Islet precursor cell (in vitro differentiated cells): ENCODE measurements at places on chromosomes 5 and 9.

GRCh38 chr9:3161912-3162311 is 318.0 kb upstream of the PUM3 start:
- no peak for DNase-seq

- peak; percentile 80 for DNase-seq
These were observed 517 bp downstream of the KCNN2 start for GRCh38 chr5:114362197-114362976.

- no peak for DNase-seq
These were observed 20.6 kb downstream of the MEGF9 start for GRCh38 chr9:120693700-120694008.

DNA sequence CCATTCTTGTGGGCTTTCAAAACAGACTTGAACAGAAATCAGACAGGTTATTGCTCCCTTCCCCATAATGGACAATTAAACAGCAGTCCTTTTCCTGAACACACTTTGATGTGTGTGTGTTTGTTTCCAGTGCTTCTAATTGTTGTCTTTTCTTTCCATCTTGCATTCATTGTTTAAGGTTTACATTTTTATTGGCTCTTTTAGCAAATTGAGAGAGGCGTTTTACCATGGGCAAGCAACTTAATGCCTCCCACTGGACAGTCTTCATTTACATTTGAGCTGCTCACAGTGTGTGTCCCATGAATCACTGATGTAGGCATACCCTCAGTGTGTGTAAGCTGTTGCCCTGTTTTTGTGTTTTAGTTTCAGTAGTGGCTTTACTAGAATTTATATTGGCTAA is 25.0 kb downstream of the WDR36 start:
- no peak for DNase-seq

- DNase-seq: no peak
These were observed 59.3 kb downstream of the SLC46A2 start for GRCh38 chr9:112831281-112831851.

GRCh38 chr5:38595132-38595745 is 38.8 kb upstream of the LIFR start:
- peak; percentile 89 for DNase-seq

DNA sequence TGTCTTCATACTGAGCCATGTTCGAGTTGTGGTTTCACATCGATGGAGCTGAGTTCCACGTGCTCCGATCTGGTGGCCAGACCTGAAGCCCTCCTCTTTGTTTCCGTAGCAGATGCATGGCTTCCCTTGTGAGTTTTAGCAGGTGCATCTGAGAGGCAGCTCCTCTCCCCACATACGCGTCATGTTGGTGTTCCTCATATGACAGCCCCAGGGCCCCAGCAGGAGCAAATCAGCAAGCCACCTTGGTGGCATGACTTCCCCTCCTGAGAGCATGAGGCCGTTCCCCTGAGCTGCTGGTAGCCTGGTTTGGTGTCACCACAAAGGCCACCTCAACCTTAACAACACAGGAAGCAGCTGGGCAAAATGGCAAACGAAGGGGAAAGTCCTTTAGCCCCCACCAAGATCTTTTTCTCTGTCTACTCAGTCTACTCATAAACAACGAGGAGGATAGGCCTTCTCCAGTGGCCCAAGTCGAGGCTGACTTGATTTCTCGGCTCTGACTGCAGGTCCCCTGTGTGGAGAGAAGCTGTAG is 5.9 kb downstream of the CYFIP2 start:
- DNase-seq: no peak

GRCh38 chr5:54312499-54312898 is 2.1 kb upstream of the ARL15 start:
- DNase-seq: no peak

DNA sequence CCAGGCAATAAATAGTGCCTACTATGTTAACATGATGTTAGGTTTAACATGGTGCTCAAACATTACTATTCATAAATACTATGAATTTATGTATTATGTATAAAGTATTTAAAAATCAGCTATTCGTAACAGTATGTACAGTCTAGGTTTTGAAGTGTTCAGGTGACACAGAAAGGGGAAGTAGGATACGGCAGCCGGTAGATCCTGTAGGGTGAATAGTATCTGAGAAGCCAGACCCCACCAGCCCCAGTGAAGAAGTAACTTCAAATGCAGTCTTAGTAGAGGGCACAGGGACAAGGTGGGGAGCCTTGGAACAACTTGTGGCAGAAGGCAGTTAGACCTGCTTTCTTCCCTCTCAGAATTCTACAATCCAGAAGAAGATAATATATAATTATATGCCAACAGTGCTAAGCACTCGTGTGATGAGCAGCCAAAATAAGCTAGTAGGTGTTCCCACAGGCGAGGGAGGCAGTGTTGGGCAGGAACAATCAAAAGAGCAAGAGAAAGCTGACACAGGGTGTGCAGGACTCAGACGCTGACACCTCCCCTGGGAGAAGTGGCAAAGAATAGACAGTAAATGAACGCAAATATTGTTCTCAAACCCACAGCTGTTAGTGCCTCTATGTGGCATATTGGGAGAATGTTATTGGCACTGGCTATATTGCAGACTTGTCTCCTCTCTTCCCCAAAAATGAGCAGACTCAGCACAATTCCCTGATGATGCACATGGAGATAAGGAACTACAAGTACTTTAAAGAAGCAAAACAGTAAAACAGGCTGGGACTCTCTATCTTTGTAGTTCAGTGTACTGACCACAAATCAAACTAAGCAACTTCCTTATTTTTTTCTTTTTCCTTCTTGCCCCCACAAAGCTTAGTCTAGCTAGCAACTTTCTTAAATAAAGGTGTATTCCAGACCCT is 4.6 kb downstream of the ZNF367 start:
- no peak for DNase-seq

GRCh38 chr5:143417503-143418139 is 14.1 kb upstream of the NR3C1 start:
- no peak for DNase-seq
